HT-29 (cell line): ENCODE measurements at places on chromosomes 4 and X.

DNA sequence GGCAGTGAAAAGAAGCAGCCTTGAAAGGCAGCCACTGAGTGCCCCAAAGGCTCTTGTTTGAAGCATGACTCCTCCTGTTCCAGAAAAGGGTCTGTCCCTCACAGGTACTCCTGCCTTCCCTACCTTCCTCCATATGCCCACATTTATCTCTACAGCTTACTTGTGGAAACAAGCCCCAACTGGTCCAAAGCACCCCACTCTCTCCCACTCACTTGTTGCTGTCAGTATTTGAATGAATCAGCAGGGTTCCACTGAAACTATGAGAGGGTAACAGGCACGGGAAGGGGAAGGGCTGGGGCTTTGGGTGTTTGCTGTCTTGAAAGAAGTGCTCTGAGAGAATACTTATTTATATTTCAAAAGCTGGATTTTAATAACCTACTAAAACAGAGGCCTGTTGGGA lies 34.9 kb downstream of the GPR143 start:
- no peak for DNase-seq

DNA sequence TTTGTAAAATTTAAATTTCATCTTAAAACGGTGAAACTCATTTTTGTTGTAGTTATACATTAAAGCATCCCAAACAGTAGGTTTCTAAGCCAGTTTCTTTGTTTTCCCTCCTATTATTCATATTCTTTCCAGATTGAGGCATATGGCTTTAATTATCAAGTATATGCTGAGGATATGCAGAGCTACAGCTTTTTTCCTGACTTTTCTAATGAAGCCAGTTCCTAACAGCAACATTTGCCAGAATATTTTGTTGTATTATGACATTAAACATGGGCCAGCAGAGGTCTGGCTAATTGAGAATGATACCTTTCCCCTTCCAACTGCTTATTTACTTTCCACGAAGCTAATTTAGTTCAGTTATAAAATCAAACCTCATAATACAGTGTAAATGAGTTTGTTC lies 75.3 kb downstream of the SLIT2 start:
- no peak for DNase-seq

GRCh38 chrX:100649550-100650356 lies 5.8 kb downstream of the SRPX2 start:
- peak; percentile 42 for DNase-seq

- DNase-seq, result no peak
Measured at GRCh38 chr4:126740687-126741086, 892.1 kb upstream of the INTU start.

GRCh38 chr4:55398461-55398860 lies 2.7 kb downstream of the TMEM165 start:
- DNase-seq, result peak; percentile 24

DNA sequence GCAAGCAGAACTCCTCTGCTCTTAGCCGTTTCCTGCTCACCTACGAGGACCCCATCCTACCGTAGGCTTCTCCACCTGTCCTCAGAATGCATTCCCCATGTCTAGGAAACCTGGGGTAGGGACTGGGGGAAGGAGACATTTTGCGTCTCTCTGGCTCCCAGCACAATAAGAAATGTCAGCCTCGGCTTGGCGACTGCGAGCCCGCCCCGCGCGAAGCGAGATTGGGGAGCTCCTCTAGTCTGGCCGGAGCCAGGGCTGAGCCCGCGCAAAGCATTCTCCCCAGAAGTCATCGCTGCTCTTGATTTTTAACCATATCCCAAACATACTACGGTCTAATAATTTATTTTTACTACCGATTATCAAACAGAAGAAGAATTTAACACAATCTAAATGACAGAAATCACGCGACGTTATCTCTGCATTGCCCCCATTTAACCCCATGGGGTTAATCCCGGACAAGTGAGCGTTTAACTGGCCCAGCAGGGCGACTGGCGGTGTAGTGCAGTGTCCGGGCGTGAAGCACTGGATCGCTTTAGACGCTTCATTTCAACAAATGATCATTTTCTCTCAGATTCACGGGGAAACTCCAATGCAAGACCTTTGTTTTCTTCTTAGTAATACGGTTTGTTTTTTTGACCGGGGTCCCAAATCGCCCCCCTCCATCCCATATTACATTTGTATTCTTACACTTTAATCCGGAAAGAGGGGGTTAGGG lies 8.0 kb upstream of the PITX2 start:
- no peak for DNase-seq

DNA sequence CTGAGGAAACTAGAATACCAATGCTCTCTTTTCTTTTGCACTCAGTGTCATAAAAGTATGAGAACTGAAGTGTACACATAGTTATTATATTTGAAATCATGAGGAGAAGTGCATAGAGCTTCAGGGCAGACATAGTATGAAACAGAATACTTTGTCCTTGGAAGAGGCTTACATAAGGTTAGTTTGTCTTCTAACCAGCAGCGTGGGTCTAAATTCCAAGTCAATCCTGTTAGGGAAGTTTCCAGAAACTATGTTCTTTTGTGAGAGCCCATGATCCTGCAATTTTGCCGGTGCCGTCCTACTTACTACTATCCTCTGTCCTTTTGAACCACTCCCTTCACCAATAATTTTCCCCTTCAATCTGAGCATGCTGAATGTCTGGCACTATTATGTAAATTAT lies 156.2 kb downstream of the PABPC4L start:
- no peak for DNase-seq
